ENCODE measurements at places on chromosomes 6 and 20.

DNA sequence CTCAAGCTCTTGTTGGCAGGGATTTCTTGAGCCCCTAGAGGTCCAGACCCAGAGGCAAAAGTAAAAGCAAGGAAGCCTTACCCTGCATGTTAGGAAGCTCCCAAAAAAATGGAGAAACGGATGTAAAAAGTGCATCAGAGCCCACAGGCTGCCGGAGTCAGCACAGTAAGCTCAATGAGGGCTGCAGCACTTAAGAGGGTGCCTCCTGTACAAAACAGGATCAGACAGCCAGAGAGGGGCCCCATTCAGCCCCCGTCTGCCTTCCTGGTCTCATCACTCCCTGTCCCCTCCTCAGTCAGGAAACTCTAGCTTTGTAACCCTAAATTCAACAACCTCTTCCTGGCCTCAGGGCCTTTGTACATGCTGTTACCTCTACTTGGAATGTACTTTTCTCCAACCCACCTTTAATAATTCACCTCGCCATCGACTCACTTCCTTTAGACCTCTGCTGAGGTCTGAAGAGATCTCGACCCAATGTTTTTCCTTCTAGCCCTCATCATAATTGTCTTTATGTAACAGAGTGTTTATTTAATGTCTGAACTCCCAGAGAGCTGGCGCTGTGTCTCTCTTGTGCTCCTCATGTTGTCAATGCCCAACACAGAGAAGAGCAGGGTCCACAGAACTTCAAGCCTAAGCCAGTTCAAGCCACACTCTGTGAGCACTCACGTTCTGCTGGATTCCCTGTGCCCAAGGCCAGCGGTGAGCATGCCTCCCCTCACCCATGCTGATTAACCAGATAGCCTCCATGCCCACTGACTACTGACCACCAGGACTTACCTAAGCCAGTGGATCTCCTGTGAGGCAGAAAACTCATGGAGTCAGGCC, 2.8 kb upstream of the PLCG1 start:
- DNase-seq = no peak

GRCh38 chr6:11072101-11072500, 21.5 kb upstream of the SMIM13 start:
- no peak for DNase-seq

GRCh38 chr6:46190889-46191288, 20.1 kb upstream of the ENPP5 start:
- DNase-seq = no peak

- DNase-seq = no peak
Observed at GRCh38 chr6:47563162-47563561, 85.6 kb downstream of the CD2AP start.
